ENCODE measurements at places on chromosomes 5 and 9. TPM values are rescaled to one million over a fixed set of nuclear protein-coding genes. Genes with fewer than 3 reads are reported as not detected.

CREBRF gene
- polyA plus RNA-seq, result 21.2 TPM

CENPH gene
- 11.1 TPM for polyA plus RNA-seq

CYSRT1 gene
- polyA plus RNA-seq, result 71.7 TPM

CCNI2 gene
- 10.1 TPM for polyA plus RNA-seq

LRRC70 gene
- 4.2 TPM for polyA plus RNA-seq

CDKN2B-AS1 gene
- polyA plus RNA-seq, result 1.7 TPM

NMRK1 gene
- polyA plus RNA-seq, result 39.8 TPM

SLC22A4 gene
- polyA plus RNA-seq, result 9.6 TPM

MYMK gene
- polyA plus RNA-seq, result 0.13 TPM

AIF1L gene
- 7.5 TPM for polyA plus RNA-seq

GPX3 gene
- 34.3 TPM for polyA plus RNA-seq

PPP3R2 gene
- 0.01 TPM for polyA plus RNA-seq

PAEP gene
- polyA plus RNA-seq, result 0.09 TPM

TXNDC8 gene
- polyA plus RNA-seq, result not detected

CARTPT gene
- 8.5 TPM for polyA plus RNA-seq

FGF1 gene
- 9.7 TPM for polyA plus RNA-seq

LMX1B gene
- 0.96 TPM for polyA plus RNA-seq

OTP gene
- not detected for polyA plus RNA-seq

Measured in large intestine (tissue), 12 donors.